GM04504 (cell line): ENCODE measurements at places on chromosomes 3 and 15.

GRCh38 chr3:187616307-187616972 is 53.8 kb downstream of the SST start:
- DNase-seq: peak; percentile 47

DNA sequence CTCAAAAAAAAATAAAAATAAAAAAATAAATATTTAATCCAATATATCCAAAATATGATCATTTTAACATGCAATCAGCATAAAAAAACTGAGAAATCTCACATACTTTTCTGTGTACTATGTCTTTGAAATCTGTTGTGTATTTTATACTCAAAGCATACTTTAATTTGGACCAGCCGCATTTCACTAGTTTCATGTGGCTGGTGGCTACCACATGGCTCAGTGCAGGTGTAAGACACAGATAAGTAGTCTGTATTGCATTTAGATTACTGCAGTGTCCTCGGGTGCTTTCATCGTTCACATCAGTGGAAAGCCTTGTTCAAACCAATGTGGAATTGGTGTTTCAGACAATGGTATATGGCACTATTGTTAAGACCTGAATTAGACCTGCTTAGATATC is 11.0 kb downstream of the CRTC3 start:
- DNase-seq: no peak

- no peak for DNase-seq
These were observed 4.3 kb downstream of the BTBD1 start for GRCh38 chr15:83062768-83063180.

- DNase-seq: no peak
These were observed 46.0 kb downstream of the GALK2 start for GRCh38 chr15:49215768-49216739.

- DNase-seq: no peak
These were observed 7.9 kb downstream of the FSIP1 start for GRCh38 chr15:39774688-39775267.

GRCh38 chr3:161914703-161915417 is 418.3 kb downstream of the OTOL1 start:
- no peak for DNase-seq
